H9 (cell line): ENCODE measurements at places on chromosomes 13 and 19.

DNA sequence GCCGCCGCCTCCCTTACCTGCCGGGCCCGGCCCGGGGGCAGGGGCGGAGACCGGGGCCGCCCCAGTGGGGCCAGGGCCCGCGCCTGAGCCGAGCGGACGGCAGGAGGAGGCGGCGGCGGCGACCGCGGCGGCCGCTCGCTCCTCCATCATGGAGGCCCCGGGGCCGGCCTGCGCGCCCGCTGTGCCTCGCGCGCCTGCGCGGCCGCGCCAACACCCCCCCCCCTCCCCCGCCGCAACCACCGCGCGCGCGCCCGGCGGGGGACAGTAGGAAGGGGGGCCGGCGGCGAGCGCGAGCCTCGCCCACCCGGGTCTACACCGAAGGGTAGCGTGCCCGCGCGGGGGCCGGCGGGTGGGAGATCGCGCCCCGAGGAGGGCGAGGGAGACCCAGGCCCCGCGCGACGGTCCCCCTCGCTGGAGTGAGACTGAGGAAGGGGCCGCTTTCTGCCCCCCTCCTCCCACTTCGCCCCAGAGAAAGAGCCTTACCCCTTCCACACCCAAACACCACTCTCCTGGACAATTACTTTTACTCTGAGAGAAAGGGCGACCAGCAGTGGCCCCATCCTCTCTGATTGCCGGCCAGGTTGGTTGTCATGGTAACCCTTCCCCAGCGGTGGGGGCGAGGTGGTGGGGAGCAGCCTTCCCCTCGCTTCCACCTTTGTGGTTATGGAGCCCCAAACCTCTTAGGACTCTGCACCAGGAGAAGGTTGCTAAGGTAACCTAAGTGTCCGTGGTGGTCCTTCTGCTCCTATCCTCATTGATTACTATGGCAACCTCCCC is at the start of gene STRN4:
Gene STRN4 (minus strand): TSS at position 170 of the 777 bp plus-strand sequence. CDS start 20 bp downstream, at position 150.
- no peak for DNase-seq

GRCh38 chr13:98664510-98664909 is 87.6 kb upstream of the STK24 start:
- DNase-seq = no peak

GRCh38 chr13:106133025-106133424 is 402.4 kb downstream of the EFNB2 start:
- no peak for DNase-seq

- DNase-seq = no peak
These were observed 747.7 kb downstream of the PCDH17 start for GRCh38 chr13:58379221-58379620.

DNA sequence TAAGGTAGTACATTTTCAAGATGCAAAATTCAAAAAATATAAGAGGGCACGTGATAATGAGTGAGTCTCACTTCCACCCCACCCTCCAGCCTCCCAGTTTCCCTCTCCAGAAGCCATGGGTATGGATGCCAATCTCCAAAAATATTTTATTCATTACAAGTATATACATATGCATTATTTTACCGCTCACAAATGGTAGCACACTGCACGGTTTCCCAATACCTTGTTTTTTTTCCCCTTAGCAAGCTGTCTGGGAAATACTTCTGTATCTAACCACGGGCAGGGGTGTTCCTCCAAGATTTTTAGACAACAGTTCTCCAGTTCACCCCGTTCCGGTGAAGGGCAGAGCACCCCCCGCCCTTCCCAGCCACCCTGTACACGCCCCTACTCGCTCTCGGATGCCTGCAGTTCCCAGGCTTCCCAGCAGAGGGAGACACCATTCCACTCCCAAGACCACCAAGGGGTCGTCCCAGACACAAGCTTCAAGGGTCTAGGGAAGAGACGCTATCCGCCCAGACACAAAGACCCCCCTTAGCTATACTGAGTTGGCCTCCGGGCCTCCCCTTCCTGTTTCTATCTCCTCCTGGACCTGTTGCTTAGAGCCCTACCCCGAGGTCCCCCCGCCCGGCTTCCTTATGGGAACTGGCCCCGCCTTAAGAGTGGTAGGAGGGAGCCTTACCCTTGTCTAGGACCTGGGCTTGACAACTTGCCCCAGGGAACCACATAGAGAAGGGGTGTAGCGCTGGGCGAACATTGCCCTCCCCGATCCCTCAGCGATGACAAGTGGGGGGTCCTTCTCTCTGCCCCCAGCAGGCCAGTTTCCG is 1.1 kb upstream of the FXYD3 start:
- peak; percentile 87 for DNase-seq

- DNase-seq = no peak
These were observed 21.9 kb upstream of the NCCRP1 start for GRCh38 chr19:39174558-39175544.

DNA sequence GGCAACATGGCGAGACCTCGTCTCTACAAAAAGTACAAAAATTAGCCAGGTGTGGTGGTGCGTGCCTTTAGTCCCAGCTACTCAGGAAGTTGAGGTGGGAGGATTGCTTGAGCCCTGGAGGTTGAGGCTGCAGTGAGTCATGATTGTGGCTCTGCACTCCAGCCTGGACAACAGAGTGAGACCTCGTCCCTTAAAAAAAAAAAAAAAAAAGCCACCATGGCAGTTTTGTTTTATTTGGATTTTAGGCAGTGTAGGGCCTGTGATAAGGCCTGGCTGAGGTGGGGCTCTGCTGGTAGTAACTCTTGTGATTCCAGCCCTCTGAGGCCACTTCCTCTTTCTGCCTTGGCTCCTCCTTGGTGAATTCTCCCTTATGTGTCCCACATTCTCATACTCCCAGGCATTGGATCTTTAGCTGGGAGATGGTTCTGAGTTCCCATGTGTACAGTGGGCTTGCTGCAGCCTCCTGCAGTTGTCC is 39.2 kb downstream of the GATAD2A start:
- DNase-seq = no peak

- no peak for DNase-seq
These were observed 475.6 kb downstream of the COG6 start for GRCh38 chr13:40130871-40131636.

DNA sequence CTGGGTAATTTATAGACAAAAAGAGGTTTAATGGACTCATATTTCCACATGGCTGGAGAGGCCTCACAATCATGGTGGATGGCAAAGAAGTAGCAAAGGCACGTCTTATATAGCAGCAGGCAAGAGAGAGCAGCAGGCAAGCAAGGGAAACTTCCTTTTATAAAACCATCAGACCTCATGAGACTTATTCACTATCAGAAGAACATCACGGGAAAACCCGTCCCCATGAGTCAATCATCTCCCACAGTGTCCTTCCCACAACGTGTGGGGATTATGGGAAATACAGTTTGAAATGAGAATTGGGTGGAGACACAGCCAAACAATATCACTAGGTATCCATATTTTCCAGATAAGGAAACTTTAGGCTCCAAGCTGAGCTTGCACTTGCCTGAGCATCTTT is 9.5 kb upstream of the CYP2B6 start:
- no peak for DNase-seq

DNA sequence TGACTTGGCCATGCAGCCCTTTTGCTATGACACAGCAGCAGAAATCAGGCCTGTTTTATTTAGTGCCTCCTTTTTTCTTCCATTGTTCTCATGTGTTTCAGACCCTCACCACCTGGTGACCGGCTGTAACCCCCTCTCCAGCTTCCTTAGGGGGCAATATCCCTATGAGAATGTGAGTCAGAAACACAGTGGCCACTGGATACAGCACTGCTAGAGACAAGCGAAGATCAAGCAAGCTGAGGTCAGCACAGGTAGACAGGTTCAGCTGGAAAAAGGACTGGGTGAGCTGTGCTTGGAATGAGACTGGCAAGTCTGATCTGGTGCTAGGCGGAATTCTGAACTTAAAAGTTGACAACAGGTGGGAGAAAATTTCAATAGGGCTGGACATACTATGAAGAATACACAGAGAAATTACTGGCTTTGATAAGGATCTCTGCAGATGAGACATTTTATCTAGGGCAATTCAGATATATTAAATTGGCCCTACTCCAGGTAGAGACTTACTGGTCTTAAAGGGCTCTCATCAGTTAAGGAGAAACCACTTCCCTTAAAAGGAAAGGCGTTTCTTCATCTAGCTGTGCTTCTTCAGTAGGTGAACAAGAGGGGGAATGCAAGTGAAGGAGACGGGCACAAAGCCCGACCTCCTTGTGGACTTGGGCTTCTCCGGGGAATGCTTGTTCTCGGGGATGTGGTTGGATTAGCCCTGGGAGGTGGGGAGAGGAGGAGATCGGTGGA is 83.3 kb downstream of the ERCC5 start:
- no peak for DNase-seq

- DNase-seq = no peak
These were observed 57.0 kb downstream of the SLC10A2 start for GRCh38 chr13:103009051-103009840.

DNA sequence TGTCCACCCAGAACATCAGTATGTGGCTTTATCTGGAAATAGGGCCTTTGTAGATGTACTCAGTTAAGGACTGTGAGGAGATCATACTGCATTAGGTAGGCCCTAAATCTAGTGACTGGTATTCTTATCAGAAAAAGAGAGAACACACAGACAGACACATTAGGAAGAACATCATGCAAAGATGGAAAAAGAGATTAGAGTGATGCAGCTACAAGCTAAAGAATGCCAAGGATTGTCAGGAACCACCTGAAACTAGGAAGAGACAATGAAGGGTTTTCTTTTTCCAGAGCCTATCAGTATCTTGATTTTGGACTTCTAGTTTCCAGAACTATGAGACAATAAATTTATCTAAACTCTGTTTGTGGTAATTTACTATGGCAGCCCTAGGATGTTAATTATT is 15.0 kb upstream of the DZIP1 start:
- no peak for DNase-seq

- no peak for DNase-seq
These were observed 3.7 kb downstream of the ARHGAP33 start for GRCh38 chr19:35779033-35779432.

DNA sequence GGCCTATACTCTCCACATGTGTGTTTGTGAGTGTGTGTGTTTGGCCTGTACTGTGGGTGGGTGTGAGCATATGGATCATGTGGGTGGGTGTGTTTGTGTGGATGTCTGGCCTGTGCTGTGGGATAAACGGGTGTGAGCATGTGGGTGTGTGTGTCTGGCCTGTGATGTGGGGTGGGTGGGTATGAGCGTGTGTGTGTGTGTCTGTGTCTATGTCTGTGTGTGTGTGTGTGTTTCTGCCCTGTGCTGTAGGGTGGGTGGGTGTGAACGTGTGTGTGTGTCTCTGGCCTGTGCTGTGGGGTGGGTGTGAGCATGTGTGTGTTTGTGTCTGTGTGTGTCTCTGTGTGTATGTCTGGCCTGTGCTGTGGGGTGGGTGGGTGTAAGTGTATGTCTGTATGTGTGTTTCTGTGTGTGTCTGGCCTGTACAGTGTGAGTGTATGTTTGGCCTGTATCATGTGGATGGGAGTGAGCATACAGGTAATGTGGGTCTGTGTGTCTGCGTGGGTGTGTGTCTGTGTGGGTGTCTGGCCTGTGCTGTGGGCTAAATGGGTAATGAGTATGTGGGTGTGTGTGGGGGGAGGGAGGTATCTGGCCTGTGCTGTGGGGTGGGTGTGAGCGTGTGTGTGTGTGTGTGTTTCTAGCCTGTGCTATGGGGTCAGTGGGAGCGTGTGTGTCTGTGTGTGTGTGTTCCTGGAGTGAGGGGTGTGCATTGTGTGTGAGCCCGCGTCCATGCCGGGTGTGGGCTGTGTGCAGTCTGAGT is 20.8 kb upstream of the KCTD15 start:
- DNase-seq = no peak

GRCh38 chr13:110677731-110678545 is 28.0 kb downstream of the CARS2 start:
- DNase-seq = no peak

GRCh38 chr13:33349288-33349985 is 63.9 kb upstream of the STARD13 start:
- DNase-seq = peak; percentile 47

- DNase-seq = no peak
These were observed 873.8 kb downstream of the SLITRK6 start for GRCh38 chr13:84925443-84925842.

- no peak for DNase-seq
These were observed 21.7 kb downstream of the KCTD15 start for GRCh38 chr19:33818411-33818810.

- no peak for DNase-seq
These were observed 14.3 kb upstream of the ZNF429 start for GRCh38 chr19:21491146-21491545.

DNA sequence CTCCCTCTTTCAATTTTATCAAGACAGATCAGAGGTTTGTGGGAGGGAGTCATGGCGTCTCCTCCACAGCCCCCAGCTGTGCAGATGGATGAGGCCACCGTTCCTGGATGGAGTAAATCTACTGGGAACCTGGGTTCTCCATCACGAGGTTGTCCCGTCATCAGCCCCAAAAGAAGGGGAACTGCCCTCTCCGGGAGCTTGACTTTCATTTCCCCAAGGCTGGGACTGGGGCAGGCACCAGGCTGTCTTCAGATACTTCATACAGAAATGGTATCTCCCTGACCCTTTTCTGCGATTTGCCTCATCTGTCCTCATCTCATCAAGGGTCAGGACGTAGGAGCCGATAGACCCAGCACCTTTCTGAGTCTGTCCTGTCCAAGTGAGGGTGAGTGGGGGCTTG is 9.8 kb downstream of the LILRB2 start:
- no peak for DNase-seq

- DNase-seq = no peak
These were observed 17.9 kb upstream of the RNF17 start for GRCh38 chr13:24745861-24746617.

GRCh38 chr13:87123987-87124784 is 547.0 kb upstream of the SLITRK5 start:
- DNase-seq = peak; percentile 48

GRCh38 chr19:11581740-11582139 is 4.3 kb upstream of the ACP5 start:
- no peak for DNase-seq

- DNase-seq = peak; percentile 51
These were observed 175.2 kb downstream of the TDRD3 start for GRCh38 chr13:60572003-60572798.

GRCh38 chr13:33033051-33033812 is 17.0 kb downstream of the KL start:
- DNase-seq = no peak

DNA sequence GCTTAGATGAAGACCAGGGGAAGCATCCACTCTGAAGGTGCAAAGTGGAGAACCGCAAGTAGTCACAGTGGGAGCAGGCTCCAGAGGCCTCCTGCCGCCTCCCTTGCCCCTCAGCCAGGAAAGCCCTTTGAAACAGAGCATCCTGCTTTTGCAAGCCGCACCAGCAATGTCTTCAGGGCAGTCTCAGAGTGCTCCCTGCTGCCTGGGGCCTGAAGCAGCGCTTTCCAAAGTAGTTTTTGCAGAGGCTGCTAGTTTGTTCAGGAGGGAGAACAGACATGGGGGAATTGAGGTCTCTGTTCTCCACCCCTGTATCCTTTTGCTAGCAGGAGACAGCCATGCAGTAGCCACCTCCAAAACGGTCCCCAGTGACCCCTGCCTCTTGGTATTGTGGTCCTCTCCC is 15.8 kb upstream of the POP4 start:
- DNase-seq = no peak

- DNase-seq = no peak
These were observed 21.5 kb downstream of the SHC2 start for GRCh38 chr19:439167-439900.
